ENCODE measurements at places on chromosomes 4 and X. TPM values are rescaled to one million over a fixed set of nuclear protein-coding genes. Genes with fewer than 3 reads are reported as not detected.

TMEM271 gene
- not detected for total RNA-seq

GRCh38 chr4:27911047-27911446 lies 1050.4 kb downstream of the STIM2 start:
- H3K27me3 ChIP-seq = no peaks in the 10 kb centered on the region
- no peaks in the 10 kb centered on the region for H3K4me1 ChIP-seq
- H3K27ac ChIP-seq = no peak overlapping the region
- no peaks in the 10 kb centered on the region for H3K36me3 ChIP-seq
- no peak for DNase-seq

GRCh38 chr4:122514671-122515070 lies 58.1 kb upstream of the IL2 start:
- H3K36me3 ChIP-seq = peaks cover 2% of the 10 kb centered on the region
- H3K4me1 ChIP-seq = peaks cover 6% of the 10 kb centered on the region
- no peak for DNase-seq
- no peak overlapping the region for H3K4me3 ChIP-seq
- H3K27ac ChIP-seq = no peak overlapping the region

DNA sequence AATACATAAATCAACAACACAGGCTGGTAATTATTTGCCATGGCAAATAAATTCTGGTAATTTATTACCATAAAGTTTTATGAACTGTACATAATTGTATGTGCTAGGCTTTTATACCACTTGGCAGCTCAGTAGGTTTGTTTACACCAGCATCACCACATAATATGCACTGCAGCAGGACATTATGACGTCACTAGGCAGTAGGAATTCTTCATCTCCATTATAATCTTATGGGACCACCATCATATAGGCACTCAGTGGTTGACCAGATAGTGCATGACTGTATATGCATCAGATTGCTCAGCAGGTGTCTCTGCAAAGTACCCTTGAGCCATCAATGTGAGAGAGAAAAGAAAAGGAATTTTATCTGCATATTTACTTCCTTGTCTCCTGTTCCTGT lies 295.4 kb downstream of the CFAP47 start:
- H3K4me3 ChIP-seq = no peak overlapping the region
- no peaks in the 10 kb centered on the region for H3K36me3 ChIP-seq
- H3K27ac ChIP-seq = no peak overlapping the region
- DNase-seq = no peak

- H3K27ac ChIP-seq = no peak overlapping the region
- H3K4me1 ChIP-seq = no peaks in the 10 kb centered on the region
- no peaks in the 10 kb centered on the region for H3K36me3 ChIP-seq
- no peak overlapping the region for H3K4me3 ChIP-seq
- no peaks in the 10 kb centered on the region for H3K27me3 ChIP-seq
- no peak for DNase-seq
Measured at GRCh38 chr4:186932631-186933187, 209.1 kb upstream of the FAT1 start.

GRCh38 chr4:155722816-155723499 lies 35.9 kb upstream of the GUCY1B1 start:
- peaks cover 4% of the 10 kb centered on the region for H3K27me3 ChIP-seq
- H3K36me3 ChIP-seq = no peaks in the 10 kb centered on the region
- DNase-seq = no peak
- H3K27ac ChIP-seq = no peak overlapping the region
